Activated T-helper 1 cell treated with anti-CD3 and anti-CD28 coated beads, Interleukin-2, amount 50 U/mL, for 16 hours (primary cell): ENCODE measurements at places on chromosomes 6 and 20.

DNA sequence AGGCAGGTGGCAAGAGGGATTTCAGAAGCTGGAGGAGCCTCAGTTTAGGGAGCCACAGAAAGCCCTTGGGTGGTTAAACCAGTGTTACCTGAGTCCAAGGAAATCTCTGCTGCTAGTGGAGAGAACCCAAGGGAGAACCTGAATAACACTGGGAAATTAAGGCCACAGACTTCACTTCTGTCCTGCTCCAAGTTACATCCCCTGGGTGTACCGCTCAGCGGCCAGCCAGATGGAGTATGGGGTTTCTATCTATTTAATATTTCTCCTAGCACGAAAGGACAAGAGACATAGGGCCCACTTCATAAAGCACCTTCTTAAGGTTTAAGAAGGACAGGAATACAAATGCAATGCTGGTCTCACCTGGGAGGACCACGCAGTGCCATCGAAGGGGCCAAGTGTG is 5.8 kb upstream of the CNKSR3 start:
- DNase-seq, result no peak

GRCh38 chr6:92822222-92822621 is 597.1 kb downstream of the EPHA7 start:
- no peak for DNase-seq

DNA sequence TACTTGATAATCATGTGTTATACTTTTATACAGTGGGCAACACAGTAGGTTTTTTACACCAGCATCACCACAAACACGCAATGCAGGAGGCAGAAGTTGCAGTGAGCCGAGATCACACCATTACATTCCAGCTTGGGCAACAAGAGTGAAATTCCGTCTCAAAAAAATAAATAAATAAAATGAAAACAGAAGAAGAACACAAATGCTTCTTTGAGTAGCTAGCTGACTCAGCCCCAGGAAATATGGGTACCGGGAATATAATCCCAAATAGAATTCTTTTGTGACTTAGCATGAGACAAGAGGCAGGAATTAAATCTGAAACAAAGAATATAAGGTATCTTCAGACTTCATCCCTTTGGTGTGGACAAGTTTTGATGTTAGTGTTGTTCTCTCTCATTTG is 164.2 kb upstream of the ATXN1 start:
- no peak for DNase-seq

- no peak for DNase-seq
These were observed 51.6 kb upstream of the RIN2 start for GRCh38 chr20:19706463-19706862.

DNA sequence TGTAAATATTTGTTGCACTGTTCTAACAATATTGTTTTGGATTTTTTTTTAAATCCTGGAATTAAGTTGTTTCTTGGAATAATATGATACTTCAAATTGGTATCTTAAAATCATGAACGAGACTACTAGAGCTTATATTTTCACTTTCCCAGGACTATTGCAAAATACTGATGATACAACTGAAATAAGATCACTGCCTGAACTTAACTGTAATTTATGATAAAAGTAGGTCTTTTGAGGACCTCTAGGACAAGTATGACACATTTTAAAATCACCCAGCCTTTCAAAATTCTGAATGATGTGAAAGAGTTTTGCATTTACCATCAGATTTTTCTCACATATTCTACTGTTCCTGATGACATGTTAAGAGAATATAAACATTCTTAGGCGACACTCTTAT is 8.6 kb upstream of the UBE2J1 start:
- DNase-seq, result no peak

DNA sequence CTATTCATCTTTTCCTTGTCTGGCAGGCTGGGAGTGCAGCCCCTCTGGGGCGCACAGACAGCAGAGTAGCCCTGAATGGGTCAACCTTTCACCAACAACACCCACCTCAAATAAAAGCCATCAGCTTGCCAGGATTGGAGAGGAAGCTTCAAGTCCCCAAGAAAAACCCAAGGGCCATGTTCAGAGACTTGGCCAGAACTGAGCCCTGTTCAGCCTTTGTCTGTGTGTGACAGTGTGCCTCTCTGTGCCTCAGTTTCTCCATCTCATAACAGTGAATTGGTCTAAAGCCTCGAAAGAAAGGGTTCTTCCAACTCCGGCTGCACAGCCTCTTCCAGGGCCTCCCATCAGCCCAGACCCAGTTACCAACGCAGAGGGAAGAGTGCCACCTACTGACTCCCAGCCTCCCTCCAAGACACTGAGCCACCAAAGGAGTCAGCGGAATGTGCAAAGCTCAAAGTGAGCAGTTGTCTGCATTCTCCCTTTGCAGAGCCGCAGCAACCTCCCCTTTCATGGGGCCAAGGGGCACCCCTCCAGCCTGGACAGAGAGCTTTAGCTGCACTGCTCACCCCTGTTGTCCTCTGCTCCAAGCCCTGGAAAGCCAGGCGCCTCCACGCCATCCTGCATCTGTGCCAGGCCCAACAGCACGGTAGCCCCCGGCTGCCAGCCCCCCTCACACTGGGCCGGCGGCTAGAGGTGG is 82.7 kb upstream of the TOP1 start:
- DNase-seq, result no peak

DNA sequence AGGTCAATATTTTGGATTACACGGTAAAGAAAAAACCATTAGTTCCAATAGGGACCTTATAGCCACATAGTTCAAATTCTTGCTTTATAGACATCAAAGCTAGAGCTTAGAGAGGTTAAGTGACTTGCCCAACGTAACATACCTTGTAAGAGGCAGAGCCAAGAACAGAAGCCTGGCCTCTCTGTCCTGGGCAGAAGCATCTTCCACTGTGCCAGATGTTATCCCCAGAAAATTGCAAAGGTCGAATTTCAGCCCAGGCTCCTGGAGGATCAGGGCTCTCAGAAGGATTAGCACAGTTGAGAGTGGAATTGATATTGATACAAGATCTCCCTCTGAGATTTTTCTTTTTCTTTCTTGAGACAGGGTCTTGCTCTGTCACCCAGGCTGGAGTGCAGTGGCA is 6.1 kb downstream of the SMIM28 start:
- no peak for DNase-seq

DNA sequence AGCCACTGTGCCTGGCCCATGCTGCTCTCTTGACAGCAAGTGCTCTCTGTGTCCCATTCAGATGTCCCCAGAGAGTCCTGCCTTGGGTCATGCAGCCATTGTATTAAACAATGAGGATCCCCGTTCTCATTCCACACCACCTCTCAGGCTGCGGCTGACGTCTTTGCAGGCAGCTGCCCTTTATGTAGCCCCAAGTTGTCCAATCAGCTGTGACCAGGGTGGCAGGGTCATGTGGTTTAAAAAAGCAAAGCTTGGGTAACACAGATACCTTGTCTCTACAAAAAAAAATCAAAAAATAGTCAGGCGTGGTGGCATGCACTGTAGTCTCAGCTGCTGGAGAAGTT is 13.2 kb downstream of the GCNT2 start:
- no peak for DNase-seq

GRCh38 chr20:47810116-47810677 is 24.9 kb upstream of the SULF2 start:
- no peak for DNase-seq

- no peak for DNase-seq
These were observed 562 bp downstream of the GGT7 start for GRCh38 chr20:34871966-34872621.

- DNase-seq, result no peak
These were observed 30.1 kb upstream of the CSNK2A1 start for GRCh38 chr20:573414-574296.

DNA sequence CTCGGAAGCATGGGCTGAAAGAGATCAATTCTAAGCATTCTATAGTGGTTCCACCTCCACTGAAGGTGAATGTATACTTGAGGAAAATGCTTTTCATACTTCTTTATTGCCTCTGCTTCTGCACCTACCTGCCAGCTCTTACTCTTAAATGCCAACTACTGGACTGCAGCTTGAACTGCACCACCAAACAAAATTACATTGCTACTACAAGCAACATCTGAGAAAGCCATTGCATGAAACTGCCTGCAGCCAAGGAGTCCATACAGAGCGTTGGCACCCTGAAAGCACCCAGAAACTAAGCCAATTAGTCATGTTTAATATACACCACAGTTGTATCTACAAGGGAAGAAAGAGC is 440.9 kb downstream of the BTBD3 start:
- no peak for DNase-seq

GRCh38 chr6:30344191-30344867 is 627 bp upstream of the RPP21 start:
- no peak for DNase-seq

- DNase-seq, result no peak
These were observed 11.3 kb downstream of the SLC17A5 start for GRCh38 chr6:73642530-73642929.

GRCh38 chr6:71621918-71622519 is 264.3 kb upstream of the RIMS1 start:
- no peak for DNase-seq

DNA sequence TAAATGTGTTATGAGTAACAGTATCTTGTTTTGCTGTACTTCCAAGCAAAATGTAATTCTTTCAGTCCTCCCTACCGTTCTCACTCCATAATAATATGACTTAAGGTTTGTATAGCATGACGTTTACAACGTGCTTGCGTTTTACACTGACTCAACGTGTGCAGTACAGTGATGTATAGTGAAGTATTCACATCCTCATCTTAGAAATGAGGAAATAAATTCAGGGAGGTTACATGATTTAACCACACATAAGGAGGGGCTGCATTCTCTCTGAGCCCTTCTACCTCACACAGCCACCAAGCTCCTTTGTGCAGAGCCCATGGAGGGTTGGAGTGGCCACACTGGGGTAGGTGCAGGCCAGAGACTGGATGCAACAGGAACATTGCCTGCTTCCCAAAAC is 164.5 kb downstream of the MTHFD1L start:
- no peak for DNase-seq

GRCh38 chr6:140079328-140079727 is 704.9 kb upstream of the CITED2 start:
- no peak for DNase-seq

- no peak for DNase-seq
These were observed 97.8 kb upstream of the HDAC2 start for GRCh38 chr6:114068771-114069170.

- no peak for DNase-seq
These were observed 221.2 kb downstream of the TPBG start for GRCh38 chr6:82584856-82585255.

GRCh38 chr6:107493158-107494057 is 3.5 kb downstream of the SOBP start:
- no peak for DNase-seq

GRCh38 chr6:166836785-166837718 is 119.3 kb downstream of the RNASET2 start:
- DNase-seq, result no peak

- no peak for DNase-seq
These were observed 396.9 kb upstream of the ADGRB3 start for GRCh38 chr6:68238097-68238601.

- DNase-seq, result no peak
These were observed 395.2 kb upstream of the MAP3K7 start for GRCh38 chr6:90982051-90982450.

GRCh38 chr6:100347901-100348550 is 116.7 kb downstream of the SIM1 start:
- no peak for DNase-seq

GRCh38 chr6:132812756-132813172 is 1.6 kb upstream of the RPS12 start:
- DNase-seq, result no peak

GRCh38 chr6:8013763-8014162 is 50.4 kb downstream of the BLOC1S5 start:
- DNase-seq, result no peak

- no peak for DNase-seq
These were observed 144.4 kb downstream of the PHACTR3 start for GRCh38 chr20:59748619-59749191.

- no peak for DNase-seq
These were observed 58.4 kb upstream of the PRDM1 start for GRCh38 chr6:106027758-106028157.

- no peak for DNase-seq
These were observed 33.5 kb upstream of the TSPYL1 start for GRCh38 chr6:116313101-116313776.

DNA sequence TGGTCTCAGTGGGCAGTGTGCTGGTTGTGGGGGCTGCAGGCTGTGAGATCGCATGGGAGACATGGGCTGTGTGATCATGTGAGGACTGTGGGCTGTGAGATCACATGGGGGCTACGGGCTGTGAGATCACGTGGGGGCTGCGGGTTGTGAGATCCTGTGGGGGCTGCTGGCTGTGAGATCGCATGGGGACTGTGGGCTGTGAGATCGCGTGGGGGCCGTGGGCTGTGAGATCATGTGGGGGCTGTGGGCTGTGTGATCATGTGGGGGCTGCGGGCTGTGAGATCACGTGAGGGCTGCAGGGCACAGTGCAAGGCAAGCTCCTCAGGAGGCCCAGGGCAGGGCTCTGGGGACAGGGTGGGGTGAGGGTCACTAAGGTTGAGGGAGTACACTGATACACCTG is 140.5 kb upstream of the CST7 start:
- DNase-seq, result no peak

DNA sequence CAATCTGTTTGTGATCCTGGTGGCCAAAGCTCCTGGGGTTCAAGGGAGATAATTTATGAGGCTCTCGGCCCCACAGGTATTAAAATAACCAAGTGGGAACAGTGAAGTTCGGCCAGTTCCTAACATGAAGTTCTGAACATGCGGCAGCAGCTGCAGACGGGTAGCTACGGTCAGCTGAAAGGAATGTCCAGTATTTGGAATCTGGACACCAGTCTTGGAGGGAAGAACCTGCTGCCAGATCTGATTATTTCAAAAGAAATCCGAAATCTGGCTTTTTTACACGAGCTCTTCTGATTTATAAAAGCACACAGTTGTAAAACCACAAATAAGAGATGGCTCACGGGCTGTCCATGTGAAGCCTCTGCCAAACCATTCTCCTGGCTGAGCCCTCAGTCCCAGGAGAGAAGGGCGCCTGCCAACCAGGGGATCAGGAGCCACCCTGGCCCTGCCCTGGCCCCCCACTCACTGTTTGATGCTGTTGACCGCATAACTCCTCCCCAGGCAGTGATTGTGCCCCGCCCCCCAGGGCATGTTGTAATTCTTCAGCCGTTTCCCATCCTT is 28.2 kb upstream of the KCNB1 start:
- DNase-seq, result no peak

DNA sequence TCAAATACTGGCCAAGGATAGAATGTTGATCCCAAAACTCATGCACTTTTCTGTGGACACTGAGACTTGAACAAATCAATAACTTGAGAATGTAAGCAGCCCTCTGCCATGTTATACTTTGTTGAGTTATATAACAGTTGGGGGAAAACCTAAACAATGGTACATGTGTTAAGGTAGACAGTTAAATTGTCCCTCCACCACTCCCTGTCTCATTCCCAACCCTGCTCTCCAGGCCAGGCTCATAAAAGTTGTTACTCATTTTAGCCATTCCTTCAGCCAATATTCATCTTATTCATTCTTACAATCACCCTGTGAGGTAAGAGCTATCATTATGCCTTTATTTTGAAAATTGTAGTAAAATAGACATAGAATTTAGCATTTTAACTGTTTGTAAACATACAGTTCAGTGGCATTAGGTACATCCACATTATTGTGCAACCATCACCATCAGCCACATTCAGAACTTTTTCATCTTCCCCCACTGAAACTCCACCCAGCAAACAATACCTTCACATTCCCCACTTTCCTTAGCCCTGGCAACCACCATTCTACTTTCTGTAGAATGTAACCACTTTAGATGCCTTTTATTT is 38.2 kb upstream of the IER3 start:
- DNase-seq, result no peak
